BJ (cell line): ENCODE measurements at places on chromosomes 7 and 10.

DNA sequence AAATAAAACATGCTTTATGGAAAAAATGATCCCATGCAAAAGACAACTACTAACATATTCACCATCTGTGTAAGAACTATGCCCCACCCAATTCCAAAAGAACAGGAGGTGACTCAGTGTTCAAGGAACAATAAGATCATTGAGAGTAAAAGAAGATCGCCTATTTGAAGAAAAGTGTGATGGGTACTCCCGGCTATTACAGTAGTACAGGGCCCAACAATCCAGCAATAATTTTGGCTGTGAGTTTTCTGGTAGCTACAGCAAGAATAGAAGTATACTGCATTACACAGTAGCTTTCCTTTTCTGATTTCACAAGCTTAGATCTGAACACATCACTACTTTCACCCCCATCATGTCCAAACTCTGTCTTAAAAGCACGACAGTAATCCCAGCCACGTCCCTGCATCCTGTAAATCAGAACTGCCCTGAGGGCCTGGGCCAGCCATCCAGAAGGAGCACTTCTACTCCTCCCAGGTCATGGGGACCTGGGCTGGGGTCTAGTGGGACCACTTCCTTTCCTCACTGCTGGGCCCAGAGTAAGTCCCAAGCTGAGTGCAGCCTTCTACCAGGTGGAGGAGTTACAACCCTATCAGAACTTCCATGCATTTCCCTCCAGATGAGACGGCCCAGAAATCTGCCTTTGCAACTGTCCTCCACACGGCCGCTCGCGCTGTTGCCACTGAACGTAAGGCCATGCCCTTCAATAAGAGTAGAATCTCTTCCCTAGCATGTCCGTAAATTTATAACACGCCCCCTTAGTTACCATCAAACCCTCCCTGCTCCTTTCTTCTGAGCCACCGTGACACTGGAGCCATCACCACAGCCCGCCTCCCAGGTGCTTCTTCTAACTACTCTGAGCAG, 7.9 kb downstream of the ESYT2 start:
- DNase-seq, result no peak

GRCh38 chr10:36281831-36282331, 639.8 kb upstream of the FZD8 start:
- no peak for DNase-seq

- no peak for DNase-seq
Measured at GRCh38 chr10:30047430-30047829, 12.0 kb downstream of the JCAD start.

GRCh38 chr7:130290745-130291144, 2.2 kb upstream of the CPA4 start:
- no peak for DNase-seq

GRCh38 chr10:112988839-112989406, 38.9 kb downstream of the TCF7L2 start:
- no peak for DNase-seq

DNA sequence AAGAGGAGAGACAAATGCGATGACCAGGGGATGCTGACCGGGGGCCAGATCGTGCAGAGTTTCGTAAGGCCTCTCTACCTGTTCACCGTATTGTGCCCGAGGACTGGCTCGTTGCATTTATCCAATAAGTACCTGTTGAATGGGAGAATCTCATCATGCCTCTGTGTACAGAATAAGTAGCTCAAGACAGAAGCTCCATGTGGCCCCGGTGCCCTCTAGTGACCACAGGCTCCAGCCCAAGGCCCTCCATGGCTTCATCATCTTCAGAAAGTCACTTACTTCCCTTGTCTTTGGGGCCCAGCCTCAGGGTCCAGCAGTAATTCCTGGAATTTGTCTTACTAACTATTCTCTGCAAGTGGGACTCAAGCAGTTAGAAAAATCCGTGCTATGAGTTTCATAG, 151.0 kb downstream of the CHN2 start:
- DNase-seq, result no peak

DNA sequence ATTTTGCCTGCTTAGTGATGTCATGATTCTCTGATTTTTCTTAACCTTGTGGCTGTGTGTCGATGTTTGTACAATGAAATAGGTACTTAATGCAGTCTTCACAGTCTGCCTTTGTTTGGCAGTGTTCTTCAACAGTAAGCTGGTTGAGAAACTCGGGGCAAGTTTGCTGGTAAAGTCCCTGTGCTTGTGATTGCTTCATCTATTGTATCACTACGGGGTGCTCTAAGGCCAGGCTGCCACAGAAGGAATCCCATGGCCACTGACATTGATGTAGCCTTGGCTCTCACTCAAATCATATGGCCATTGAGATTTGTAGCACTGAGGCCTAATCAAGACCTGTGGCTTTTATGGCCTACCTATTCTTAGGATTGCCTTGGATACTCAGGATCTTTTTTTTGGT, 33.5 kb upstream of the PRSS37 start:
- DNase-seq, result no peak

- DNase-seq, result no peak
Measured at GRCh38 chr10:75957314-75958120, 526.1 kb downstream of the LRMDA start.

- DNase-seq, result no peak
Measured at GRCh38 chr7:128959296-128959695, 21.6 kb downstream of the IRF5 start.

- DNase-seq, result peak; percentile 5
Measured at GRCh38 chr10:95767884-95768556, 12.1 kb downstream of the ENTPD1 start.

- DNase-seq, result no peak
Measured at GRCh38 chr7:154440058-154440457, 387.9 kb downstream of the DPP6 start.

GRCh38 chr10:132593900-132594876, 56.6 kb downstream of the INPP5A start:
- no peak for DNase-seq

DNA sequence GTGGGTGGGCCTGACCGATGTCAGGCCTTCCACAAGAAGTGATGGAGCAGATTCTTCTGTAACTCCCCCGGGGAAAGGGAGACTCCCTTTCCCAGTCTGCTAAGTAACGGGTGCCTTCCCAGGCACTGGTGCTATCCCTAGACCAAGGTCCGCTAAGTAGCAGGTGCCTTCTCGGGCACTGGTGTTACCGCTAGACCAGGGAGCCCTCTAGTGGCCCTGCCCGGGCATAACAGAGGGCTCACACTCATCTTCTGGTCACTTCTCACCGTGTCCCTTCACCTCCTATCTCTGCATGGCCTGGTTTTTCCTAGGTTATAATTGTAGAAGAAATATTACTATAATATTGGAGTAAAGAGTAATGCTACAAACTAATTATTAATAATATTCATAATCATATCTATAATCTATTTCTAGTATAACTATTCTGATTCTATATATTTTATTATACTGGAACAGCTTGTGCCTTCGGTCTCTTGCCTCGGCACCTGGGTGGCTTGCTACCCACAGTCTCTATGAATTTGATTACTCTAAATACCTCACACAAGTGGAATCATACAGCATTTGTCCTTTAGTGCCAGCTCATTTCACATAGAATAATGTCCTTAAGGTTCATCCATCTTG, 1378.7 kb downstream of the XPNPEP1 start:
- DNase-seq, result no peak

DNA sequence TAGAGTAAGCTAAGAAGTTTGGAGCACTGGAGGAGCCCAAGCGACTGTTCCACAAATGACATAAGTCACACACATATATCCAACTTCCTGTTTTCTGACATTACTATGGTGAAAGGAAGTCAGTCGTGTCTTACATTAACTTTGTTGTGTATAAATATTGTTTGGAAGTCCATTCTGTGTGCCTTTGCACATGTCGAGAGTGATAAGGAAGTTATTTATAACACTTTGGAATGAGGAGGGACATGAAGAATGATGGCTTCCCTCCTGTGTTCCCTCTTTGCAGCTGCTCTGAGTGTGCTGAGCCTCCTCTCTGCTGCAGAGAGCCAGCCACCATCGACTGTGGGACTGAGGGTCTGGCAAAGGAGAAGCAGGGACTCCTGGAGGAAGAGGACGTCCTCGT, 40.4 kb upstream of the MGMT start:
- no peak for DNase-seq

DNA sequence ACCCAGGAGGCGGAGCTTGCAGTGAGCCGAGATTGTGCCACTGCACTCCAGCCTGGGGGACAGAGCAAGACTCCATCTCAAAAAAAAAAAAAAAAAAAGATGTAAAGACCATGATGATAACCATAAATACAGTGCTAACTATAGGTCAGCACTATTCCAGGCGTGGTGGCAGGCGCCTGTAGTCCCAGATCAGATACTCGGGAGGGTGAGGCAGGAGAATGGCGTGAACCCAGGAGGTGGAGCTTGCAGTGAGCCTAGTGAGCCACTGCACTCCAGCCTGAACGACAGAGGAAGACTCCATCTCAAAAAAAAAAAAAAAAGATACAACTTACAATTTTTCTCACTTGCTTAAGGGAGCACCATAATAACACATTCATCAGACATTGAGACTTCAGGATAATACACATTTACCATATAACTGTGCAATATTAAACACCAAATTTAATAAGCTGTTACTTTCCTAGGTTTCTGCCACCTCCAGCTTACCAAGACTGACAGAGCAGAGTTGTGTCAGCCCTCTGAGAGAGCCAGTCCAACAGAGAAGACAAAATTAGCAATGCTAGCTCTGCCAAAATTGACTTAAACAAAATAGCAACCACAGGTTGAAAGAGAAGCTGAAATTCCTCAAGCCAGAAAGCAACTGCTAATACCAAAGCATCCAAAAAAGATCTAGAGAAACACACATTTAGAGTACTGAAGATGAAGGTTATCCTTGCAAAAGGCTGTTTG, 8.2 kb downstream of the DNA2 start:
- DNase-seq, result no peak

DNA sequence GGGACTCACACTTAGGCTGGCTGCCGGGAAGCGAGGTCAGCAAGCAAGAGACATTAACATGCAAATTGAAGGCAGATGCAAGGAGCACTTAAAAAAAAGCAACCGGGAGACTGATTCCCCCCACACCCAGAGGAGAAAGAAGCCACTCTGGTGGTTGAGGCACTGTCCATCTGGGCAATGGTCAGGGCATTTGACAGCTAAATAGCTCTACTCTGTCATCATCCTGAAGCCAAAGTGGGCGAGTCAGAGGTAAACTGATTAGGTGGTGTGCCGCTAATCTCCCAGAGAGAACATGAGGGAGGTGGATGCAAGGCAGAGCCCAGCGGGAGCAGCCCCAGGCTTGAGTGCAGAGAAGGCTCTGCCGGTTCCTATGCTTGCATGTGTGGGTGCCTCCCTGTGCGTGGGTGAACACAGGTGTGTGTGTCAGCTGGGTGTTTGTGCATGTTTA, 100.6 kb downstream of the PLXNA4 start:
- no peak for DNase-seq

- no peak for DNase-seq
Measured at GRCh38 chr10:54905578-54906192, 104.7 kb upstream of the PCDH15 start.

GRCh38 chr7:100472121-100472851, 6.7 kb downstream of the TSC22D4 start:
- DNase-seq, result no peak

DNA sequence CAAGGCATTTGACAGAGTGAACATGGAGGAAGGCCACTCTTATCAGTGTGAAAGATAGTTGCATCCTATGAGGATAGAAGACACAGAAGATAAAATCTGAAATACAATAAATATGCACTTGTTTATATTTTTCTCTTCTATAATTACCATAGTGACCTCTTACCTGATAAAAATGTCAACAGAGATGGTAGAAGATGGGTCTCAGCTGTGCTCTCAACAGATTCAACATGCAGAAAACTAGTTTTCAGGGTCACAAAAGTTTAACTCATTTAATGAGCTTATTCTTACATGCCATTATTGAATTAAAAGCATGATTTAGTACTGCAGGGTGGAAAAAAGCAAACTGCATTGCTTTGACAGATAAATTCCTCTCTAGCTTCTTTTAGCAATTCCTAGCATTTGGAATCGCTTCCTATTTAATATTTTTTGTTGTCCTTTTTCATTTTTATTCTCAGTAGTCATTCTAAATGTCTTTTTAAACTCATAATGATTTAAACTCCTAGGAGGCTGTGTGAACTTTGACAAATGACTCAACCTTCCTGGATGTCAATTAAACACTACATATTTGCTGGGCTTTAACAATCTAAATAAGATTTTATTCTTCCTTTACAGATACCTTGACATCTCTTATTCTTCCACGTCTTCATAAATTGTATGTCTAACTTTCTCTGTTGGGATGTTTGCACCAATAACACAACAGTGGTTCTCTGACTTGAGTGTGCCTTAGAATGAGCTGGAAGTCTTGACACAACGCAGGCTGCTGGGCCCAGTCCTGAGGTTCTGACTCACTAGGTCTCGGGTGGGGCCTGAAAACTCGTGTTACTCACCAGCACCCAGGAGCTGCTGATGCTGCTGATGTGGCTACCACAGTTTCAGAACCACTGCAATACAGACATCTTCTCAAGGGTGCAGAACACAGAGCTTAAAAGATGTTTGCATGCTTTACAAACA, 565.5 kb upstream of the IGFBP3 start:
- DNase-seq, result peak; percentile 44

DNA sequence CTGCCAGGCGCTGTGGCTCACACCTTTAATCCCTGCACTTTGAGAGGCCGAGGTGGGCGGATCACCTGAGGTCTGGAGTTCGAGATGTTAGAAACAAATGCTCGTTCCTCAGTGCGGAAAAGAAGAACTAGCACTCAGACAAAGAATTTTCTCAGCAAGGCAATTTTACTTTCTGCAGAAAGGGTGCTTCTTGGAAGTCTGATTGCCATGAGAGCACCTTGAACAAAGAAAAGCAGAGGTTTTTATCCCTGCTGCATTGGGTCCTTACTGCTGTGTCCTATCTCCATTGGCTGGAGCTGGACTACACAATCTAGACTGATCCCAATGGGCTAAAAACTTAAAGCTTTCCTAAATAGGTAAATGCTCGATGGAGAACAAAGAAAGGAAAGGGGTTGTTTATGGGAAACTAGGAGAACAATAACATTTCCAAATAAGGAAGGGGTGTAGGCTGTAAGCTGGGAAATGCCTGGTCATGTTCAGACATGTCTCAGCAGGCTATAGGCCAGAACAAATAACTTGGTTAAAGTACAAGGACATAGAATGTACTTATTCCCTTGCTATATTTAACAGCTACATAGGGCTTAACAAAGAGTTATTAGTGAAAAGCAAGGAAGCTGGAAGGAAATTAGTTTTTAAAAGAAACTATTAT, 26.1 kb upstream of the ACTR3B start:
- DNase-seq, result no peak

DNA sequence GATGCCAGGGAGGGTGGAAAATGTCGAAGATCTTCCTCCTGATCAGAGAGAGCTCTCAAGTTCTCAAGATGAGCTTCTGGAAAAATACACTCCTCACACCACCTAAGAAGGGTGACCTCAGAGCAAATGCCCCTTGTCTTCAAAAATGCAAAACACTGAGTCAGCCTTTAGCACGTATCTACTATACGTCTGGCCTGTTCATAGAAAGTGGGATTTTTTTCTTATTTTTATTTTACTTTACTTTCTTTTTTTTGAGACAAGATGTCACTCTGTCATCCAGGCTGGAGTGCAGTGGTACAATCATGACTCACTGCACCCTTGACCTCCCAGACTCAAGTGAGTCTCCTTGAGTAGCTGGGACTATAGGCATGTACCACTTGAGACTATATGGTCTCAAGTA, 57.1 kb downstream of the AFAP1L2 start:
- DNase-seq, result no peak
